ENCODE measurements at places on chromosomes 13 and 19.

DNA sequence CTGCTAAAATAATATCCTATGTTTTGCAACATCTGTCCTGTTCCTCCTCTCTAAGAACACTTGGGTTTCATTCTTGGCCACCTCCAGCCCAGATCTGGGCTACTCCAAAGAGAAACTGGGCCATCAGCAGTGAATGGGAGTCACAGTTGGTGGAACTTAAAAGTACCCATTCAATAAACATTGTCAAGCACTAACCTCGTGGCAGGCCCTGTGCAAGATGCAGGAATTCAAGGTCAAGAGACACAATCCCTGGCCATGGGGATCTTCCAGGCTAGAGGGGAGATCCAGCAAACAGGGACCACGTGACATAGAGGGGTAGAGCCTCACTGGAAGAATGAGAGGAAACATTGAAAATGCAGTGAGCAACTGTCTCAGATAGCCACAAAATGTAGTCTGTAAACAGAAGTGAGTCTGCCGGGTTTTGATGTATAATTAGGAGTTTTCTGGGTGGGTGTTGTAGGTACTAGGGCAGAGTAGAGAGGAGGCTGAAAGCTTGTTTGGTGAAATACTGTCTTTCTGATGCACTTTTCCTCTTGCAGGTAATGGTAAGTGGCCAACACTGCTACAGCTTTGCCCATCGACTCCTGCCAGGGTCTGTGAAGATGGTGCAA is 14.8 kb upstream of the EID2 start:
- DNase-seq, result no peak

- peak; percentile 98 for DNase-seq
Measured at GRCh38 chr13:33678906-33679657, 138.9 kb upstream of the RFC3 start.

GRCh38 chr19:33440241-33440640 is 66.7 kb downstream of the CEBPG start:
- no peak for DNase-seq

DNA sequence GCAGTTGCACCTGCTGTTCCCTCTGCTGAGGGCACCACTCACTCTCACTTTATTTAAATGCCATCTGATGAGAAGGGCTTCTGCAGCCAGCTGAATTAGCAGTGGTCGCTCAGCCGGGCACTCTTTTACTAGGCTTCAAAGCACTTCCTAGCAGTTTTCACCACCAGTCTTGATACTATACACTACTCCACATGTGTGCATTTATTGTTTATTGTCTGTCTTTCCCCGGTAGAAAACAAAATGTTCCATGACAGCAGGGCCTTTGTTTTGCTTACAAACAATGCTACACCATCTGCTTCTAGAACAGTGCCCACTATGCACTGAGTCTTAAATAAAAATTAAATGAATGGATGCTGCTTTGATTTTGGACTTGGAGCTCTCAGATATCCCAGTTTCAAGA is 404.9 kb downstream of the FGF14 start:
- no peak for DNase-seq

- no peak for DNase-seq
Measured at GRCh38 chr13:90746230-90746629, 601.3 kb upstream of the MIR17HG start.

GRCh38 chr13:33945477-33945876 is 127.5 kb downstream of the RFC3 start:
- DNase-seq, result no peak

DNA sequence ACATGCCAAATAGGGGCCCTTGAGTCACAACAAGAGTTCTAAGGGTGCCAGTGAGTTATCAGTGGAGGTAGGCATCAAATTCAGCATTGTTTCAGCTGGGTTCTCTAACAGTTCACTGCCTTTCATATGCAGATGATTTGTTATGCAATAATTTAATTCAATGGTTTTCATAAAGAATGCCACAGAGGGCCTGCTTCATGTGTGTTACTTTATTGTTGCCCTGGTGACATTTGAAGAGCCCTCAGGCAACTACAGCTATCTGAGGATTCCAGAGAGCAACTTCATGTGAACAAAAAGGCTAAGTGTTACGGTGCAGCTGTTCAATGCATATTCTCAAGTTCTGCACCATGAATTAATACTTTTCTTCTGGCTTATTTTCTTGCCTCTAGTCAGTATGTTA is 43.1 kb upstream of the STARD13 start:
- no peak for DNase-seq

DNA sequence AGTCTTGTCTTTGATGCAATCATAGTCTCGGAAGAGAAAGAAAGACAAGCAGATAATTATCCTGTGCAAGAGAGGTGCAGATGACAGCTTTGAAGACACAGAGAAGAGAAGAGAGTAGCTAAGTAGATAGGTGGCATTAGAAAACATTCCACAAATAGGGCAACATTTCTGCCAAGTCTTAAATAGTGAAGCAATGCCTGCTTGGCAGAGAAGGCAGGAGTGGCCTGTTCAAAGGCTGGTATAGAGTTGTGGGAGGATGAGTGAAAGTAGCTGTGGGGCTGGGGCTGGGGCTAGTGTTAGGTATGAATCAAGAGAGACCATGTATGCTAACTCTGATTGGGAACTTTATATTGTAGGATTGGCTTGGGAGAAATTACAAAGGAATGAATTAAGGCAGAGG is 305.5 kb downstream of the DNAJC15 start:
- no peak for DNase-seq

GRCh38 chr13:105220881-105221280 is 1314.6 kb downstream of the EFNB2 start:
- no peak for DNase-seq

DNA sequence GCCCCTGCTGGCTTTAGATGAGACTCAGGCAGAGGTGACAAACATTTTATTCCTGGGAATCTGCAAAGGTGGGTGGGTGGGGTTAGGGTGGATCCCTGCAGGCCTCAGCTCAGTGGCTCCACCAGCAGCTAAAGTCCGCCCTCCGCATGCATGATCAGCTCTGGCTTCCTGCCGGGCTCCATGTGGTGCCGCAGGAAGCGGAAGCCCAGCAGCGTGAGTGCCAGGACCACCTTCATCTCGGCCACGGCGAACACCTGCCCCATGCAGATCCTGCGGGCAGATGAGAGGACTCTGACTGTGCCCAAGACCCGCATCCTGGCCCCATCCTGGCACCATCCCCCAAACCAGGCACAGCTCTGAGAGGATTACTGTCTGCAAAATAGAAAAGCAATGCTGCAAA is 26.3 kb downstream of the CYP4F2 start:
- DNase-seq, result no peak

- no peak for DNase-seq
Measured at GRCh38 chr19:28430214-28430613, 782.7 kb downstream of the UQCRFS1 start.

DNA sequence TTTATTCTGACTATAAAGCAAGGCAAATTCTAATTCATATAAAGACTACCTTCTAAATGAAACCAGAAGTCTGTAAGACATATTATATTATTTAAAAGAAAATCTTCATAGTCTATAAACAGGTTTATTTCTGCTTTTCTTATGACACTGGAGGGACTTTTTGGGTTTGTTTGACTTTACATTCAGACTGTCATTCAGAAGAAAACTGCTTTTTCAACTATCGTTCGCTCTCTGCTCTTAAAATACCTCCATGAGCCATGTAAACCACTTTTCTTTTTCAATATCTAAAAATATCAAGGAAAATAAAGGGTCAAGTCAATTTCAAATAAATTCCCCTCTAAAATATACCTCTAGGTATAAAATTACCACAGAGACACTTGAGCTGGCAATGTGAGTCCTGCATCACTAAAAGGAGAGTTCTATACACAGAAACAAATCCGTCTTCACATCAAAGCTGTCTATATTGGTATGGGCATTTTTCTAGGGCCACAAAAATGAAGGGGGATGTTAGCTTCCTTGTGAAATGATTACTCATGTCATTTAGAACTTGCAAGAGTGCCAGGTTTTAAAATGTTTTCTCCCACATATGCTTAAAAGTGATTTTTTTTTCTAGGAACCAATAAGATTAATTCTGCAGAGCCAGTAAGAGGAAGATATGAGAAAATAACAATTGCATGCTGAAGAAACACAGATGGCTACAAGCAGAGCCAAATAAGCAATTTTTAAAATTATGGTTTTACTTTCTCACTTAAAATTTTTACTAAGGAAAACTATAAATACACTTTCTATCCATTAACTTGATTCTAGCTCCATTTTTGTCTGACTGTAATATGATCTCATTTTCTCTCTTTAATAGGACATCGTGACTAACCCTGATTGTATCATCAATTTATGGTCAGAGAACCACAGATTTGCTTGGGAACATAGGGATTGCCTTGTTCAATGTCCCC is 181.8 kb downstream of the TBC1D4 start:
- DNase-seq, result peak; percentile 67

DNA sequence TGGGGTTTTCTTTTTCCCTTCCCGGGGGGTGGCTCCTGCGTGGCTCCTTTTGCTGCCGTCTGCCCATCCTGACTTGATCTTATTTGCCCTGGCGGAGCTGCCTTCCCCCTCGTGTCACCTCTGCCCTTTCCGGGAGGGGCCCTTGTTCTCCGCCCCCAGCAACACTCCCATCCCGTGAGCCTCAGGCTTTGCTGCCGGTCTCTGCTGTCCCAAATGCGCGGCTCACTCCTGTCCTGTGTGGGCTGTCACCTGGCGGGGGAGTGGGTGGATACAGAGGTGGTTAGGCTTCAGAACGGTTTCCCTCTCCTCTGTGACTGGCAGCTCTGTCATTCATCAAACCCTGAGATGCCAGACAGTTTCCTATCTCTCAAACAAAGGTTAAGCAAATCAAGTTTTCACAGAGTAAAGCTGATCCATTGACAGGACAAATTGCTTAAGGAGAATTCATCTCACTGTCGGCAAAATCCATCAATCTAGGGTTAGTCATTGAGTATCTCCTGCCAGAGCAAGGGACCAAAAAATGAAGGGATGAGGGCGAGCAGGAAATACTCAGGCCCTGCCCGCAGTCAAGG is 84.0 kb downstream of the ANKRD10 start:
- no peak for DNase-seq

DNA sequence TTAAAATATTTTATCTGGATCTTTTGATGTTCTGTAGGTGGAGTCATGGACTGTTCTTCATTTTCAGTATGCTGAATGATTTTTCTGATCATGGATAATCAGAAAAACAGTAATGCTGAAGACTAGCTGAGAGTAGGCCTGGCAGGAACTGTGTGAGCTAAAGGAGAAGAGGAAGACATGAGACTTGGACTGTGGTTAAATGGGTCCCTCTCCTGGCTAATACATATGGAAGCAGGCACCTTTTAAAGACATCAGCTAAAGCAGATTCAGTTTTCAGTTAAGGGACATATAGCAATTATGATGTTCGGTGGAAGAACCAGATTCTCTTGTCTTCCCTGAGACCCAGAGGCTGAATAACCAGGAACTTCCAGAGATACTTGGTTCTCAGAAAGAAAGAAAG is 169.4 kb downstream of the OLFM4 start:
- no peak for DNase-seq

DNA sequence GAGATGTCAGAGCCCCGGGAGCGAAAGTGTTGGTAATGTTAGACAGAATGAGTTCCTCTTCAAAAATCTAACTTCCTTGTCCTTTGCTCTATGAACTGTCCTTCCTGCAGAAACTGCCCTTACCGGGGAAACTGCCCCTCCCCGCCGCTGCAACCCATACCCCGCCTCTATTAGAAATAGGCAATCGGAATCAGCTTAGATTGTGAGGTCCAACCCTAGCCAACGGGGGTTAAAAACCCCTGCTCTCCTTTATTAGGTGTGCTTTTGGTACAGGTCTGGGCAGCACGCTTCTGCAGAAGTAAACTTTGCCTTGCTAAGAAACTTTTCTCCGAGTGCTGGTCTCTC is 11.5 kb upstream of the CAPNS1 start:
- no peak for DNase-seq

DNA sequence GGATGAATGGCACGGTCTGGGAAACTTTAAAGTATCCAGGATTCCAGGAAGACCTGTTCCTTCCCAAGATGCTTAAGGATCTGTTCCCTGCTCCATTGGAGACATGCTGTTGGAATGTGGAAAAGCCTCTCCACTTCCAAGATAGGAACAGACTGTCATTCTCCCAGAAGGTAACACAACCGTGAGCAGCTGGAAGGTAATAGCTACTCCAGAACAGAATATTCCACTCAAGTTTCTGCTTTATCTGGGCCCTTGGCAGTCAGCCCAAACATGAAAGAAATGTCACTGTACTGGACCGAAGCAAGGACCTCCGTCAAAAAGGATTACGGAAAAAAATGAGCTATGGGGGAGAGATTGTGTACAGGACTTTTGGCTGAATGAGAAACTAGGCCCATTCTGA is 420.9 kb upstream of the NBEA start:
- DNase-seq, result no peak

DNA sequence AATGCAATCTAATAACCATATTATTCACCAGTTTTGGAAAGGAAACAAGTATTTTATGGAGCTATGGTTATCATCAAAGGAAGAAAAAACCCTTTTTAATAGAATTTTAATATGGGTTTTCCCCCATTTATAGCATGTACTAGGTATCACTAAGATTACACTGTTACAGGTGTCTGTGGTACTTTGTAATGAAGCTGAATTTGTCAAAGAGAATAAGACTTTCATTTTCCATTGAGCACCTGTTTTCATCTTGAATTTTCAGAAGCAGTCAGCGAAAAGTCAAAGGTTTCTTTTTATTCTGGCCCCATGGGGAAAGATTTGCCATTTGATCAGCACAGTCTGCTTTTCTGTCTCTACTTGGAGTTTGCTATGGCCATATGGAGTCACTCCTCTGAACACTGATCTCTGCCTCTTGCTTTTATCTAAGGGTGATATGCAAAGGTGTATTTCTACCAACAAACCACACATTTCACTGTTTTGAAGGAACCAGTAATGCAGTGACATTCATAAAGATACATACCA is 590.0 kb downstream of the DCT start:
- no peak for DNase-seq

- no peak for DNase-seq
Measured at GRCh38 chr13:37011002-37011401, 10.4 kb downstream of the EXOSC8 start.

- DNase-seq, result no peak
Measured at GRCh38 chr19:4096049-4096892, 27.7 kb downstream of the MAP2K2 start.

DNA sequence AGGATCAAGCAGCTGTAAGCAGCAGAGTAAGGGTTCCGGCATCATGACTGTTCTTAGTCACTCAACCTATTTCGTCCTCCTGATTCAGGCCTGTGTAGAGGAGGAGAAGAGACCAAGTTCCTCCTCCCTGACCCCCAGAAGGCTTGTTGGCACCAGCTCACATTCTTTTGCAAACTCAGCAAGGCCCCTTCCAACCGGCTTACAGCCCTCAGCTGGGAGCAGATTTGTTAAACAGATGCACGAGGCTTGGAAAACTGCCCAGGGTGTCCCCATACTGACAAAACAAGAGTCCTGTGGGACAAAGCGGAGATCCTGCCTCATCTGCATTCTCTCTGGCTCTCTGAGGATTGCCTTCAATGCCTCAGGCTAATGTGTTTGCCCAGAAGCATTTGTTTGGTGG is 113.2 kb upstream of the SOX21 start:
- no peak for DNase-seq

GRCh38 chr13:106558527-106558926 is 9.4 kb downstream of the ARGLU1 start:
- DNase-seq, result no peak

GRCh38 chr19:42279155-42279901 is 10.3 kb downstream of the CIC start:
- DNase-seq, result no peak

All from GM12878 (cell line).